ENCODE measurements at places on chromosomes 11 and 22. TPM values are rescaled to one million over a fixed set of nuclear protein-coding genes. Genes with fewer than 3 reads are reported as not detected.

Gene APOL6
- 23.0 TPM for total RNA-seq

Gene CFAP300
- total RNA-seq: 2.2 TPM

Gene OR10A2
- total RNA-seq: not detected

Gene YIF1A
- 81.1 TPM for total RNA-seq

Gene DSCAML1
- total RNA-seq: 0.88 TPM

Gene FKBP2
- total RNA-seq: 66.9 TPM

Gene OR2AT4
- total RNA-seq: not detected

Gene VPS37C
- total RNA-seq: 18.6 TPM

Gene ZNF280B
- 1.9 TPM for total RNA-seq

DNA sequence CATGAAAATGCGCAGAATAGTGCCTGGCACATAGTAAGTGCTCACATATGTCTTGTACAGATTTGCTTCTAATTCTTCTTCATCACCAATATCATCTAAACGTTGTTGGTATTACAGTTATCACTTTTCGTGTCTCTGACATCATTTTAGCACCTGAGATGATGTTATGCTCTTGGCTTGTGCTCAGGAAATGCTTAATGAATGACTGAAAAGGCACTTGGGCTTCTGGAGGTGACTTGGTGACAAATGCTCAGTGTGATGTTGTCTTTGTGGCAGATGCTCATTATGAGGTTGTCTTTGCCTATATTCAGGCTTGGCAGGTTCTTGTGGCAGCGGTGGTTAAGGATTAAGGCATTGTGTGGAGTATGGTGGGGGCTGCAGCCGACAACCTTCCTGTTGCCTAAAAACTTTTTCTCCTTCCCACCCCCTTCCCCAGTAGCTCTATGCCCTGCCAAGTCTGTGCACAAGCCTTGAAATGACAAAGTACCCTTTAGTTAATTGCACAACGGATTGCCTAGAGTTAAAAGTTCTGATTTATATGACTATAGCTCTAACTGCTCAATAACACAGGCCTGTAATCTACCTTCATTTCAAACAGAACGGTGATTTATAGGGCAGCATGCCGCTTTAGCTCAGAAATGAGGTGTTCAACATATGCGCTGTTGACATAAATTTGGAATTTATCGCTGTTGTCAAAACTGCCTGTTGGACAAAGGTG, 82.5 kb downstream of the ZBTB16 start:
- no peak for DNase-seq

DNA sequence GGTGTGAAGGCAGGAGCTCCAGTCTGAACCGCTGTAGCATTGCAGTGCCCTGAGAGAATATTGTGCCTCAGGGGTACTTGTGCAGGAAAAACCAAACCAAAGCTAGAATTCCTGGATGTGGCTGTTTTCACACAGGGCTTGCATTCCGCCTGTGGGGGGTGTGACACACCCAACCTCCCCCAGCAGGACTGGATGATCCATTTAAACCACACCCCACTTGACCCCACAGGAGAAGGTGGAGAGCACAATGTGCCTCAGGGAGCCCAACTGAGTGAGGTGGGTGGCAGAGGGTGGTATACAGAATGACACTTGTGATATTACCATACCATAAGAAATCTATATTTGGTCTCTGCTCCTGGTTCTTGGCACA, 66.9 kb upstream of the SLC22A12 start:
- no peak for DNase-seq

DNA sequence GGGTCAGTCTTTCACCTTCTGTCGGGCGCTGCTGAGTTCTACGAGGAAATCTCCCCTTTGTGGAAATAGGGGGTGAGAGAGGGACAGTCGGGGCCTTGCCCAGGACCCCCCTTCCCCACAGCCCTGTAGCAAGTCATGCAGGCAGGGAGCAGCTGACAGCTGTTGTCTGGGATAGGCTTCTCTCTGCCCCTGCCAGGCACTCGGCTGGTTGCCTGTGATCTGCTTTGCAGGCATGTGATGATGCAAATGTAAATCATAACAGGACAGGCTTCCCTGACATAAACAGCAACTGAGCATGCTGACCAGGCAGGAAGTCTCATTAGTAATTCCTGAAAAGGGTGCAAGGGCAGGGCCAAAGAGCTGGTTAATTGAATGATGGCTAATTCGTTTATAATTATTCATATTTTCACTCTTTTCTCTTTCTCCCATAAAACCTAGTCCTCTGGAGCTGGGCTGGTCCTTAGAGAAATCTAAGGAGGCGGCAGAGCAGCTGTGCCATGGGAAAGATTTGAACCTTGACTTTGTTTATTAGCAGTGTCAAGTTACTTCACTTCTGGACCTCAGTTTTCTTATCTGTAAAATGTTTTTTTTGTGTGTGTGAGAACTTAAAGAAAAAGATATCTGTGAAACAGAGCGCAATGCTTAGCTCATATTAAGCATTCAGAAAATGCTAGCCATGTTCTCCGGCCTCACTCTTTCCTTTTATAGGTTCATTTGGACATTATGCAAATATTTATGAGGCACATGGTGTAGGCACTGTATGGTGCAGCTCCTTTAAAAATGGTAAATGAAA, 129.7 kb downstream of the LDLRAD3 start:
- DNase-seq: peak; percentile 49

GRCh38 chr22:45261407-45262088, 20.9 kb upstream of the KIAA0930 start:
- DNase-seq: no peak

GRCh38 chr11:83191986-83192385, 1.5 kb upstream of the ANKRD42 start:
- no peak for DNase-seq

GRCh38 chr22:49008682-49009235, 818.9 kb downstream of the BRD1 start:
- no peak for DNase-seq

- no peak for DNase-seq
Measured at GRCh38 chr22:38300197-38300945, 16.9 kb downstream of the CSNK1E start.

GRCh38 chr11:117418737-117419481, 91.3 kb downstream of the CEP164 start:
- DNase-seq: no peak

DNA sequence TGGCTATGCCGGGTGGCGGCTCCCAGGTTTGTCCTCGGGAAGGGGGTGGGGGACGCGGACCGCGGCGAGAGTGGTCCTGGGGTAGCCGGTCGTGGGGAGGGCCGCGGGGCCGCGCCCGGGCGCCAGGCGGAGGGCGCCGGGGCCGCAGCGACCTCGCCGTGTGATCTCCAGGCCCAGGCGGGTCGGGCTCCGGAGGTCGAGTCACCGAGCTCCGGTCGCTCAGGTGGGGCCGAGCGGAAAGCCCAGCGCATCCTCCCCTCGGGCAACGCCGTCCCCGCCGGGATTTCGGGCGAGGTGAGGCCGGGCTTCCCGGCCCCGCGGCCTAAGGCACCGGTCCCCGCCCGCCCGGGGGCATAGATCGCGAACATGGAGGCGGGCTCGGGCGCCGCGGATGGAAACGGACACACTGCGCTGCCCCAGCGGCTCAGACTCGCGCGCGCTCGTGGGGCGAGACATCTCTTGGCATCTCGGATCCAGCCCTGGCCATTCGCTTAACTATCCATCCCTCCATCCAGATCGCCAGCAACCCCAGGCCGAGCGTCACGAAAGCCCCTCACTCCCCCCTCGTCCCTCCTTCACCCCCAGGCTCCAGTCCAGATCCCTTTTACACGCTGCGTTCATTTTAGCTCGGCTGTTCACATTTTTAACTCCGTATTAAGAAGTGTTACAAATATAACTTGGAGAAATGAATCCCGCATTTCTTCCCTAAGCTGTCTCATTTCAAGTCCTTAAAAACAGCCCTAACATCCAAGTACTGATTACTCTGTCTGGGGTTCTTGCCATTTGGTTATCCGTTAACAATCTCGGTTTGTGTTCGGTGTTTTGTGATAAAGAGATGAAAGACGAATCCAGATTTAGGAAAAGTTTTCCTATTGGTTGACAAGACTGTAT, 460 bp downstream of the ZC3H12C start:
- DNase-seq: peak; percentile 73

- DNase-seq: no peak
Measured at GRCh38 chr11:57144075-57144474, 37.7 kb upstream of the LRRC55 start.

GRCh38 chr11:107157809-107158187, 139.5 kb upstream of the GUCY1A2 start:
- DNase-seq: no peak

DNA sequence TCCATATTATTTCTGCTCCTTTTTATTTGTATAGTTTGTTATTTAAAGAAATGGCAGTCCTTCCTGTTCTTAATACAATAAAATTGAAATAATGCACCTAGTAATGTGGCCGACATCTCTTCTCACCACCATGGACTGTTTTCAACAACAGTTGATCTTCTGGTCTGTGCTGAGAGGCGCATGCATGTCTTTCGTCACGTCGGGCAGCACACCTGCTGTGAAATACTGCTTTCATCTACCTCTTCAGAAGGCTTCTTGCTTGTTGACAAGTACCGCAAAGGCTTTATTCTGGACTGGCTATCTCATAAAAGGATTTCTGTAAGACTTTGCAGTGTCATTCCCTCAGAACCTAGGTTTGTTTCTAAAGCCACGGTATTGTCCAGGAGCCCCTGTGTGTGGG, 13.9 kb upstream of the MYO18B start:
- no peak for DNase-seq

DNA sequence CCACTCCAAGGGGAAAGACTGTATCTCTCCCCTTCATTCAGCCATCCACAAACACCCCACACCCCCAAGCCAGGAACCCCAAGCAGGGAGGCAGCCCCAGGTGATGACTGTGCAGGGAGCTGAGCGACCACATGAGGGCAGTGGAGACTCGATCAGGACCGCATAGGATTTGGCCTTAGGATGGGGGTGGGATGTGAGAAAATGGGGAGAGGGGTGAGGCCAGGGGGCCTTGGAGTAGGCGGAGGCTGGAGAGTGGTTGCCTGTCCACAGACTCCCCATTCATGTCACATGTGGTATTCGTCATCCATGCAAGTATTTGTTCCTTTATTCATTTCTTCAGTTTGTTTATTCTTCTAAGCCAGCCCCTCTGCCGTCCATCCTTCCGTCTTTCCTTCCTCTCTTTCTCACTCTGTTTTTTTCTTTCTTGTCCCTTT, 2.7 kb upstream of the RHOD start:
- peak; percentile 55 for DNase-seq

DNA sequence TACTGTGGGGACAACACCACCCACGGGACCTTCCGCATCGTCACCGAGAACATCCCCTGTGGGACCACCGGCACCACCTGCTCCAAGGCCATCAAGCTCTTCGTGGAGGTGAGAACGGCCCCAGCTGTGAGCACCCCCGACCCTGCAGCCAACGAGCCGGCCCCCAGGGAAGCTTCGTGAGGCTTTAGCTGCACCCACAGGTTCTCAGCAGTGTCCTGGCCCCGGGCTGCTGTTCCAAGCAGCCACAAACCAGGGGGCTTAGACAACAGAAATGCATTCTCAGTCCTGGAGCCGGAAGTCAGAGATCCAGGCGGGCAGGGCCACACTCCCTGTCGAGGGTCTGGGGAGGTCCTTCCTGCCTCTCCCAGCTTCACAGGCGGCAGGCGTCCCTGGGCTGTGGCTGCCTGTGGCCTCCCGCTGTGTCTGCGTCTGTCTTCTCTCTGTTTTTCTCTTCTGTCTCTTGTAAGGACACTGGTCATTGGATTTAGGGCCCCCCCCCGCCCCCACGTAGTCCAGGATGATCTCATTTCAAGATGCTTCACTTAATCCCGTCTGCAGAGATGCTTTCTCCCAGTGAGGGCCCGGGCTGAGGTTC, 12.5 kb downstream of the MUC5B start:
- DNase-seq: peak; percentile 19

- no peak for DNase-seq
Measured at GRCh38 chr11:46302866-46303265, 25.4 kb downstream of the CREB3L1 start.

Data from left cardiac atrium (tissue), 4 donors.